ENCODE measurements at places on chromosomes 12 and 14.

DNA sequence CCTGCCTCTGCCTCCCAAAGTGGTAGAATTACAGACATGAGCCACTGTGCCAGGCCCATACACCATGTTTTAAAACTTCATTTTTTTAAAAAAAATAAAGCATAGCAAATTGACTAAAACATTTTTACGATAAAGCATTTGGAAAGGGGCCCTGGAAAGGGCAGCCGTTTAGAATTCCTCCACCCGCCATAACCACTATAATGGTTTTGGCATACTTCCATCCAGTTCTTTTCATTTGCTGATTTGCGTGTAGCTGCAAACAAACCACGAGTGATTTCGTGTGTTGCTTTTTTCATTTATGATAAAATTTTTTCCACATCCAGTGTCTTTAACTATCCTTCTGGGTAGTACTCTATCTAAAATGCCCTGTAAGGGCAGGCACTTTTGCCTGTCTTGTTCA lies 91.8 kb upstream of the RIN3 start:
- no peak for DNase-seq

DNA sequence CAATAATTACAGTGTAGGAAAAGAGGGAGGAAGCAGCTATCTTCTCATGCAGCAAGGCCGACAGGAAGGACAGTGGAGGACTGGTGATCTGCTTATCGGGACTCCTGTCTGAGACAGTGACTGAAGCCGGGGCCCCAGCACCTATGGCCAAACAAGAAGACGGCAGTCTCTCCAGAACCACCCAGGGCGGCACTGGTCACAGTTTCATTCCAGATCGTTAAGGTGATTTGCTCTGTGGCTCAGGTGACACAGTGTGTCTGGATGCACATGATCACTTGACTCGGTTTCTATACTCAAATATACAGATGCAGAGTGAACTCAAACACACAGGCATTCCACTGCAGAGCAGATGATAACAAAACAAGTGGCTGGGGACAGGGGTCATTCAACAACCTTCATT lies 52.1 kb upstream of the CORO1C start:
- no peak for DNase-seq

GRCh38 chr12:104958001-104958804 lies at the start of gene SLC41A2:
TSS of gene SLC41A2 (minus strand) at chr12:104958290. CDS start at chr12:104928527, 29,763 bp downstream.
- peak; percentile 72 for DNase-seq

DNA sequence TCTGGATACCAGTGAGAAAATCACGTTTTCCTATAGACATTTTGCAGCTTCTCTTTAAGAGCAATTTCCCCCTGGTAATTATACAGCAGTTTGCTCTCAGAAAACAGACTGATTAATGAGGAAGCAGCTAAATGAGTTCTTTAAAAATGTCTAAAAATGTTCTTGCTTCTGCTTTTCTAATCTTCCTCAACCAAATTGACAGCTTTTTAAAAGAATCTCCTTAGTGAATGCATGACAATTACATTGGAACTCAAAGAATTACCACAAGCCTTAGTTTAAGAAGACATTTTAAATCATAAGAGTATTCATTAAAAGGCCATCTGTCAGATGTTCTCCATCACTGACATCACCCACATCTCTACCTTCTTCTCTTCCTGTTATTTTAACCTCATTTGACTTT lies 135.8 kb upstream of the PLXNC1 start:
- DNase-seq = no peak

- DNase-seq = no peak
Observed at GRCh38 chr12:103494051-103494733, 1.6 kb downstream of the C12orf42 start.

- no peak for DNase-seq
Observed at GRCh38 chr12:16573398-16574077, 32.4 kb downstream of the LMO3 start.

- DNase-seq = no peak
Observed at GRCh38 chr12:15356951-15357364, 34.6 kb downstream of the PTPRO start.

GRCh38 chr12:6724409-6724797 lies 557 bp downstream of the COPS7A start:
- DNase-seq = no peak

DNA sequence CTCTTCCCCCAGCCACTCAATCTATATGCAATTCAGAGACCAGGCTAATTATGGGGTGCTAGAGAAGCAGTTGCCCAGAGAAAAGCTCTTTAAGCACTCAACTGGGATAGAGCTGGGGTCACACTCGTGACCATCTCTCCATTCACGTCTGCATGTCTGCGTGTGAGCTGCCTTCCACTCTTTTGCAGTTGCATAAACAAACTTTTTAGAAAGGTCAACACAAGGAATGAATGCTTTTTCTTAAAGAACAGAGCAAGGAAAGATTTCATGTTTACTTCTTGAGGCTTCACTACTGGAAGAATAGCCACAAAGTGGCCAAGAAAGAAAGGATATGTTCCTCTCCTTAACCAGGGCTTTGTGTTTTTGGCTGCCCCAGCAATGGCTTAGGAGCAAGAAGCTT lies 151.1 kb downstream of the SAMD4A start:
- no peak for DNase-seq

GRCh38 chr12:45050751-45051571 lies at the start of gene DBX2:
TSS of gene DBX2 (minus strand) at chr12:45051099. CDS start at chr12:45050927, 172 bp downstream.
- no peak for DNase-seq

GRCh38 chr12:72957454-72957853 lies 685.3 kb downstream of the TRHDE start:
- DNase-seq = no peak

- DNase-seq = no peak
Observed at GRCh38 chr12:106764738-106765137, 9.7 kb upstream of the RIC8B start.

DNA sequence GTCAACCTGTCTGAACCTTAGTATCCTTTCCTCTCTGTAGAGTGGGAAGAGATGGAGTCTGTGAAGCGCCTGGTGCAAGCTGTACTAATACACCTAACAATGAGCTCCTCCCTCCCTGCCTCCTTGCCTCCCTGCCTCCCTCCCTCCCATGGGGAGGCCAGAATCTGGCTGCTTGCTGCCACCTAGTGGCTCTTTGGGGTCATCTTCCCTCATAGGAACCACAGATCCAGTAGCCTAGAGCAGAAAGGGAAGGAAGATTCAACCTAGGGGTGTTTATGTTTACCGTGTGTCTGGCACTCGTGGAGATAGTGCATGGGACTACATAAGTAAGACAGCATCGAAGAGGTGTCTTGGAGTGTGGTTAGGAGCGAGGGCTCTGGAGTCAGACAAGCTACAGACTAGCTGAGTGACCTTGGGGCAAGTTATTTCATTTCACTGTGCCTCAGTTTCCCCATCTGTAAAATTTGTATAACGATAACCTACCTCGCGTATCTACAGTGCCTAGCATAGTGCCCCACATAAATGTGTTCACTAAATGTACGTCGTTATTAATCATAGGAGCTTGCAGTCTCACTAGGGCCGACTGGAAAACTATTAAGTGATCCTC lies 35.5 kb upstream of the TSPAN9 start:
- DNase-seq = peak; percentile 9

DNA sequence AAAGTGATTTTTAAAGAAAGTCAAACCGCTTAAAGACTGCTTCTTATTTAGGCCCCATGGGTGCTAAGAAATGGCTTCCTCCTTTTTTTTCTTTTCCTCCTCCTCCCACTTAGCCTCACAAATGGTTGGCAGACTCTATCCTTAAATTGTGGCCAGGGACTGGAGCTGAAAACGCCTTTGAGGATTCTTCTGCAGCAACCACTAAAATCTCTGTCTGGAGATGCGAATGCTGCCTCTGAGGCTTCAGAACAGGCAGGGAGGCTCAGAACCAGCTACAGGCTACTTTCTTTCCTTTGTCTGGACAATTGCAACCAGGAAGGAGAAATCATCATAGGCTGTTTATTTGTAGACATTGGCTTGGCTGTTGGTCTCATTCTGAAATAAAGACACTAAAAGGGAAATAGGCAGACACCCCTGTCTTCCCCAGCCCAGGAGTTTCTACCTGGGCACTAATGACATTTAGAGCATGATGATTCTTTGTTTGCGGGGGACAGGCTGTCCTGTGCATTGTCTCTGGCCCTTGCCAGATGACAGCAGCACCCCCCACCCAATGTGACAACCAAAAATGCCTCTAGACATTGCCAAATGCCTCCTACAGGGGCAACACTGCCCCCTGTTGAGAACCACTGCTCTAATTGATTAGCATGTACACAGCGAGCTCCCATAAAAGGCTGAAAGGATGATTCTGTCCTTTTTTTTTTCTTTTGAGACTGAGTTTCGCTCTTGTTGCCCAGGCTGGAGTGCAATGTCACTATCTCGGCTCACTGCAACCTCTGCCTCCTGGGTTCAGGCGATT lies 50.3 kb downstream of the MAP1LC3B2 start:
- no peak for DNase-seq

DNA sequence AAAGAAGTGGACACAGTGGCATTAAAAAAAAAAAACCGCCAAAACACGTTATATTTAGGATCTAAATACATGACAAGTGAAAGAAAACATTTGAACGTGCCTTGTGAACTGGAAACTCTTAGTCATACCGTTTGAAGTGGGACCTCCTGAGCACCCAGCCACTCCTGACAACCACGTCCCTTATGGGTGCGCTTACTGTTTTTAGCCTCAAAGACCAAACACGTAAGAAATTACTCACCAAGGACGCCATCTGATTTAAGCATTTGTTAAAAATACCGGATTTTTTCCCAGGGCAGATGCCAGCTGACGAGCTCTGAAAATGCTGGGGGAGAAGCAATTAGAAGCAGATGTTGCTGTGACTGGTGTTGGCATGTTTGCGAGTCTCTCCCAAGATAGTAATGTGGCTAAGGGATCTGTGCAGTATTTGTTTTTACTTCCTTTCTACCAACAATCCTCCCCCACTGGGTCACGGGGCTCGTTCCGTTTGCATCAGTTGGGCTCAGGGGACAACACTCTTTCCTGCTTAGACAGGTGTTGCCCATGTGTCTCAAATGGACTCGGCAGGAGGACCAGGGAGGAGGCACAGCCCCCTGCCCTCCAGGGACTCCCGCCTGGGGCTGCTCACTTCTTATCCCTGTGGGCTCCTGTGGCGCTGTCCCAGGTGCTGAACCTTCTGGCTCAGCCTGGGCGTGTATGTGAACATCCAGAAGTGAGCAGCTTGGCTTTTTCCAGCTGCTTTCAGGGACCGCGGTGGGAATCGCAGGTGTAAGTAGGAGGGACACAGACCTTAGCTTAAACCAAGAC lies 101.0 kb downstream of the BEGAIN start:
- peak; percentile 13 for DNase-seq

DNA sequence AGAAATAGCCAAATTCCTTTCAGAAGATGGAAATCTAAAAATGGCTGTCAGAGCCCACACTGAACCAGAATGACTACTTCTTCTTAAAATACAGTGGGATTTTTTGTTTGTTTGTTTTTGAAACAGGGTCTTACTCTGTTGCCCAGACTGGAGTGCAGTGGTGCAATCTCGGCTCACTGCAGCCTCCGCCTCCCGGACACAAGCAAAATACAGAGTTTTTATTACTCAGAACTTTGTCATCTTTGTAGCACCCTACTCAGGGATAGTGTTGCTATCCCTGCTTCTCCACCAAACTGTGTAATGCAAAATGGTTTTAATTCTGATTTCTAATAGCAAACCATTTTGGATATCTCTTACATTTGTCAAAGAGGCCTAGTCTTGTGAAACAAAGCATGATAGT lies 16.4 kb downstream of the ZNF410 start:
- DNase-seq = no peak

- no peak for DNase-seq
Observed at GRCh38 chr14:102209224-102209966, 69.7 kb downstream of the WDR20 start.

- DNase-seq = no peak
Observed at GRCh38 chr12:90261283-90261682, 552.6 kb upstream of the ATP2B1 start.

DNA sequence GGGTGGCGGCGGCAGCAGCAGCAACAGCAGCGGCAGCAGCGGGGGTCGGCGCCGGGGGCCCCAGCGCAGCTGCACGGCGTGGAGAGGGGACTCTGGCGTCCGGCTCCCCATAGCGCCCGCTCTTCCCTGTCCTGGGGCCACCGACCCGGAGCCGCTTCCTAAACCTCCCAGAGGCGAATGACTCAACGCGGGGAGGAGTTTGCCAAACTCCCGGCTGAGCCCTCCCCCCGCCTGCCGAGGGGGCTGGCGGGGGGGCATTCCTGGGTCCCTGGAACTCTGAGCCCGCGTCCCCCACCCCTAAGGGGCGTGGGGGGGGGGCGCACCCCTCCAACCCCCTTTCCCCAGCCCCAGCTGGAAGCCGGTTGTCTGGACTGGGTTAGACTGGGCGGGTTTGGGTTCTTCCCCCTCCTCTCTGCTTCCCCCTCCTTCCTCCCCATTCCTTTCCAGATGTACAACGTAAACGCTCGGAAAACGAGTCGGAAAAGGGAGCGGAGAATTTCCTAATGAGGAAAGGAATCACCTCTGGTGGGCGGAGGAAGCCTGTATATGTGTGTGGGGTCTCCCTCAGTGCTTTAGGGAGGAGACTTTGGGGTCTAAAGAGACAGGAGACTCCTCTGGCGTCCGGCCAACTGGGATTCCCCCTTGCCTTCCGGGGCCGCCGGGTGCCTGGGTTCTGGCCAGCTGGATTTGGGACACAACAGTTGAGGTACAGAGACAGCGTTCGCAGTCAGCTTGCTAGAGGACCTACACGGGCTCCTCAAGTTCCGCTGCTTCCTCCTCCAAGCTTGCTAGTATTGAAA lies at the start of gene ITGA5:
Gene ITGA5 (minus strand): TSS at position 179 of the 800 bp plus-strand sequence. CDS start 68 bp downstream, at position 111.
- DNase-seq = no peak

All from activated CD8-positive, alpha-beta memory T cell treated with anti-CD3 and anti-CD28 coated beads for 4 hours (primary cell).